SK-MEL-5 (cell line): ENCODE measurements at places on chromosomes 11 and 22. TPM values are rescaled to one million over a fixed set of nuclear protein-coding genes. Genes with fewer than 3 reads are reported as not detected.

The ADM2 gene
- 1.1 and 2.4 TPM in 2 replicates for total RNA-seq

DNA sequence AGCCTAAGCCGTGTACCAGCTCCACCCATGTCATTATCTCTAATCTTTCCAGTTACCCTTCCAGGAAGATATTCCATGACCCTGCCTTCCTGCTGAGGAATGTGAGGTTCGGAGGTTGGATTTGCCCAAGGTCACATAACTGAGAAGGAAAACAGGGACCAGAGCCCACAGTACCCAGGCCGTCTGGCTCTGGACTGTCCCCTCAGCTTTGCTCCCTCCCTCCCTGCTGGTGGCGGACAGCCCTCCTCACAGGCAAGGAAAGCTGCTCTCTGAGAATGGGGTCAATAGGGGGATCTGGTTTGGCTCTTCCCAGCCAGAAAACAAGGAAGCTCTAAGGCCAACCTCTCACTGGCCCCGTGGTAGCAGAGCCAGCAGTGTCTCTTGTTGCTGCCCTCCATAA lies 63.3 kb downstream of the SYN3 start:
- DNase-seq: no peak

The OR4X1 gene
- total RNA-seq: not detected in 2 replicates

DNA sequence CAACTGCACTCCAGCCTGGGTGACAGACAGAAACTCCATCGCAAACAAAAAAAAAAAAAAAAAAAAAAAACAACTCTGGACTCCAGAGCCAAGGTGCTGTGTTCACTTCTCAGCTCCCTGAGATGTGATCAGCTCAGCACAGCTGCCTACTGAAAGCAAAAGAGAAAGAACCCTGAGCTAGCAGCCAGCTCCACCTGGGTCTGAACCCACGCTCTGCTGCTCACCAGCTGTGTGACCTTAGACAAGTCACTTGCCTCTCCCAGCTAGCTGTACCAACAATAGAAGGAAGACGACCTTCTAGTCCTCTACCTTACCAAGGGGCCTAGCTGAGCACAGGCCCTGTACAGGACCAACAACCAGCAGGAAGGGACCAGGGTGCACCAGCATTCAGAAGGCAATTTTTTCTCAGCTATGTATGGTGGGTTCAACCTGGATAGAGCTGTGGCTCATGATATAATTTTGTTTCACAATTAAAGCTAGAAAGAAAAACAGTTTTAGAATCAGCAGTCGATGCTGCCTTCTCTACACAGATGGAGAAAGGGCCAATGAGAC lies 3.8 kb downstream of the DGCR2 start:
- no peak for DNase-seq

GRCh38 chr11:33227578-33228261 lies 29.5 kb upstream of the HIPK3 start:
- no peak for DNase-seq

DNA sequence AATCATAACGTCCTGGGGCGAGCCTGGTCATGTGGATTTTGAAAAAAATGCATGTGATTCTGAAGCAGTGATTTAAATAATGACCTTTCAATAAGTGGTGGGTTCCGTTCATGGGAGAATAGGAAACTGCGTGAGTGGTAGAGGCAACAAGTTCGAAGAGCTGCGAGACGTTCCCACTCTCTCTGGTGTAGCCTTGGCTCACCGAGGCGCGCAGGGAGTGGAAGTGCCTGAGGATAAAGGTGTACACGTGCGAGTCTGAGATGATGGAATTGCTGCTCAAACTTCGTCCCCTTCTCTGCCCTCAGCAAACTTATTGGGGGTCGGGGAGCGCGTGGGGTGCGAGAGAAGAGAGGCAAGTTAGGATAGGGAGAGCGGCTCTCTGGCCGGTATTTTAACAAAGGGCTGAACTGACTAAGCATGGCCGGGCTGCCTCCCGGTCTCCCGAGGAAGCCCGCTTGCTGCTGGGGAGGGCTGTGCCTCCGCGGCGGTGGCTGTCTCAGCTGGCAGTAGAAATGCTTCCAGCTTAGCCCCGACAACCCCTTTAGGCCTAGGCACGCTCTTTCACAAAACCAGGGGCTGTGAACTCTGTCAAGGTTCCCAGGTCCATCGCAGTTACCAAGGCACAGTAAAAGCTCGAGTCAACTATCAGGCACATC lies 875 bp upstream of the STT3A start:
- DNase-seq: peak; percentile 40

The CEP126 gene
- total RNA-seq: 0.26 and 0.35 TPM in 2 replicates

DNA sequence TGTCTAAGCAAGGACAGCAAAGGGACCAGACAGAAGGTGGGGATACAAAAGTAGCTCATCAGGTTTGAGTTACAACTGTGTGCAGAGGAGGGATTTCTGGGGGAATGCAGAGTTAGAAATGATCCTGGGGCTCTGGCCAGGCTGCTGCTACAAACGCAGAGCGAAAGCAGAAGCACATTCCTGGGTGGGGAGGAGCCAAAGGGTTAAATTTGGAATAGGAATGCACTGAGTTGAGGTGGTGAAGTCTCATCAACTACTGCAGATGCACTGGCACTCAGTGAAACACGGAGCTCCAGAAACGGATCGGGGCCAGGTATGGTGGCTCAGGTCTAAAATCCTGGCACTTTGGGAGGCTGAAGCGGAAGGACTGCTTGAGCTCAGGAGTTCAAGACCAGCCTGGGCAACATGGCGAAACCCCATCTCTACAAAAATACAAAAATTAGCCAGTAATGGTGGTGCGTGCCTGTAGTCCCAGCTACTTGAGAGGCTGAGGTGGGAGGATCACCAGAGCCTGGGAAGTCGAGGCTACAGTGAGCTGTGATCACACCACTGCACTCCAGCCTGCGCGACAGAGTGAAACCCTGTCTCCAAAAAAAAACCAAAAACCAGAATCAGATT lies 3.2 kb downstream of the CHKA start:
- DNase-seq: no peak

- DNase-seq: peak; percentile 48
Measured at GRCh38 chr11:99069856-99070444, 49.2 kb downstream of the CNTN5 start.
